A549 treated with AZD2906 at 1 μM for 4 hours (cell line): ENCODE measurements at places on chromosomes 3 and 15. TPM values are rescaled to one million over a fixed set of nuclear protein-coding genes. Genes with fewer than 3 reads are reported as not detected.

The ATP13A5 gene
- total RNA-seq = not detected in 5 replicates

The PPP2R3A gene
- total RNA-seq = 1.4 to 2.9 TPM (median 1.8 TPM) in 5 replicates

The ITIH1 gene
- total RNA-seq = not detected in 5 replicates

The CLSTN2 gene
- 0.02 to 0.07 TPM (median 0.02 TPM) in 5 replicates for total RNA-seq

The MAP6D1 gene
- 4.7 to 8.3 TPM (median 7.4 TPM) in 5 replicates for total RNA-seq

The BOC gene
- total RNA-seq = 4.8 to 6.4 TPM (median 5.5 TPM) in 5 replicates

The CAMK1 gene
- total RNA-seq = 15.0 to 17.7 TPM (median 16.1 TPM) in 5 replicates

The CD276 gene
- 63.7 to 76.9 TPM (median 75.0 TPM) in 5 replicates for total RNA-seq

The RHOV gene
- total RNA-seq = 2.9 to 4.4 TPM (median 3.7 TPM) in 5 replicates

The MUSTN1 gene
- total RNA-seq = 0.21 TPM in 1 of 5 replicates, not detected in the others

The RBMS3 gene
- 0.43 to 1.1 TPM (median 0.88 TPM) in 5 replicates for total RNA-seq

The HDGFL3 gene
- total RNA-seq = 43.5 to 65.3 TPM (median 47.9 TPM) in 5 replicates

The AMIGO3 gene
- 0.58 to 1.8 TPM (median 0.82 TPM) in 5 replicates for total RNA-seq

The POC1A gene
- 16.6 to 19.5 TPM (median 18.9 TPM) in 5 replicates for total RNA-seq

The GYG1 gene
- 30.7 to 42.5 TPM (median 33.5 TPM) in 5 replicates for total RNA-seq

The GPR15 gene
- not detected in 5 replicates for total RNA-seq

The ALG1L2 gene
- not detected in 5 replicates for total RNA-seq

The TMEM212 gene
- not detected in 5 replicates for total RNA-seq

The DOCK3 gene
- total RNA-seq = 0.25 to 0.38 TPM (median 0.29 TPM) in 5 replicates

The FILIP1L gene
- total RNA-seq = 0.14 to 0.44 TPM (median 0.22 TPM) in 5 replicates

The GOLGA6L10 gene
- 0.28 to 0.67 TPM (median 0.43 TPM) in 5 replicates for total RNA-seq

The GOLGA6A gene
- 0.07 to 0.15 TPM (median 0.11 TPM) in 5 replicates for total RNA-seq

The PAK6 gene
- 0.21 to 0.46 TPM (median 0.29 TPM) in 5 replicates for total RNA-seq

The GOLGA8T gene
- 0.84 to 1.9 TPM (median 1.6 TPM) in 5 replicates for total RNA-seq

The LRRIQ4 gene
- not detected in 5 replicates for total RNA-seq

The LYZL4 gene
- not detected in 5 replicates for total RNA-seq

The TMCO5A gene
- total RNA-seq = not detected in 5 replicates

The CPLX3 gene
- total RNA-seq = not detected in 5 replicates

The TRIM42 gene
- total RNA-seq = not detected in 5 replicates

The ACKR2 gene
- total RNA-seq = 0.09 to 0.13 TPM (median 0.10 TPM) in 3 of 5 replicates, not detected in the others

The PPP1R14D gene
- total RNA-seq = 0.14 to 0.21 TPM (median 0.17 TPM) in 3 of 5 replicates, not detected in the others

The SV2B gene
- total RNA-seq = 0.13 to 0.28 TPM (median 0.15 TPM) in 5 replicates

The STOML1 gene
- total RNA-seq = 10.2 to 14.1 TPM (median 11.9 TPM) in 5 replicates

The ZNF80 gene
- total RNA-seq = not detected in 5 replicates

The MASP1 gene
- 0.11 to 0.27 TPM (median 0.17 TPM) in 3 of 5 replicates, not detected in the others for total RNA-seq

The C3orf62 gene
- total RNA-seq = 1.8 to 2.4 TPM (median 2.1 TPM) in 5 replicates

The GLDN gene
- total RNA-seq = 0.03 to 0.08 TPM (median 0.05 TPM) in 3 of 5 replicates, not detected in the others

The SCAANT1 gene
- not detected in 5 replicates for total RNA-seq

The ARPIN gene
- 9.6 to 12.7 TPM (median 12.2 TPM) in 5 replicates for total RNA-seq

The VILL gene
- 0.06 to 0.26 TPM (median 0.12 TPM) in 4 of 5 replicates, not detected in the other for total RNA-seq

The C3orf85 gene
- not detected in 5 replicates for total RNA-seq

The XCR1 gene
- not detected in 5 replicates for total RNA-seq

The LEKR1 gene
- total RNA-seq = 0.87 to 1.4 TPM (median 1.1 TPM) in 5 replicates

The NPHP3 gene
- total RNA-seq = 6.7 to 9.0 TPM (median 8.8 TPM) in 5 replicates

The CACNA1D gene
- total RNA-seq = 0.55 to 0.95 TPM (median 0.70 TPM) in 5 replicates

The REC114 gene
- total RNA-seq = not detected in 5 replicates

The ATP2B2 gene
- 0.06 to 0.14 TPM (median 0.09 TPM) in 5 replicates for total RNA-seq

The TRIM71 gene
- total RNA-seq = 0.01 TPM in 2 of 5 replicates, not detected in the others
